ENCODE measurements at places on chromosomes 1 and 21.

- no peak for DNase-seq
These were observed 69.5 kb downstream of the DDX20 start for GRCh38 chr1:111825217-111825616.

DNA sequence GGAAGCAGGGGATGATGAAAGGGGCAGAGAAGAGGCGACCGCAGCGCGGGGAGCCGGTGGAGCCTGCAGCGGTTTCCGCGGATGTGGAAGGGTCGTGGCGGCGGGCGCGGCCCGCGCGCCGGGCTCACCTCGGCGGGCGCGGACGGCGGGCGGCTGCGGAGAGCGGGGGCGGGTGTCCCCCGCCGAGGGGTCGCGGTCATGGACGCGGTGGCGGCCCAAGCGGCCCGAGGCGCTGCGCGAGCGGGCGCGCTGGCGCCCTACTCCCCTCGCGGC is 572 bp downstream of the LPGAT1 start:
- DNase-seq, result no peak

DNA sequence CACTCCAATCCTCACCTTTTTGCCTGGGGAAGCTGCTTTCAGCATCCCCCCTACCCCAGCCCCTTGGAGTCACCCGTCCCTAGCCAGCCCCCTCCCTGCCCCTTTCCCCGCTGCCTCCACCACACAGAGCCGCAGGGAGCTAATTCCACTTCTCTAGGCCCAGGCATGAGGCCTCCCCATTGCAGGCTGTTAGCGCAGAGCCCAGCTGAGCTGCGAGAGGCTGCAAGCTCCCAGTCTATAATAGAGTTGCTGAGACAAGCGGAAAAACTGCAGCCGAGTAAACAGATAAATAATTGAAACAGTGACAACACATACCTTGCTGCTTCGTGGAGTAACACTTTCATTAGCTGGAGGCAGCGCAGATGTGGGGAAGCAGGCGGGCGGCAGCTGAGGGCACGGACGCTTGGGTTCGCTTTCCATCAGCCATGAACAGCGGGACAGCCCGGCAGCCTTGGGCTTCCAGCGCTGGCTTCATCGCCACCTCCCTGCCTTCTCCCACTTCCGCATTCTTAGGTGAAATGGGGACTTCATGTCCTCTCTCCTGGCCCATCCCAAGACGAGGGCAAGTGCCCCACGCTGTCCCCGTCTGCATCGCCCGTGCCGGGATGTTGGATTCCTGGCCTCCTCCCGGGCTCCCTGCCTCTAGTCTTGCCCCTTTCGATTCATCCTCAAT is 183.3 kb downstream of the IGSF21 start:
- DNase-seq, result no peak

DNA sequence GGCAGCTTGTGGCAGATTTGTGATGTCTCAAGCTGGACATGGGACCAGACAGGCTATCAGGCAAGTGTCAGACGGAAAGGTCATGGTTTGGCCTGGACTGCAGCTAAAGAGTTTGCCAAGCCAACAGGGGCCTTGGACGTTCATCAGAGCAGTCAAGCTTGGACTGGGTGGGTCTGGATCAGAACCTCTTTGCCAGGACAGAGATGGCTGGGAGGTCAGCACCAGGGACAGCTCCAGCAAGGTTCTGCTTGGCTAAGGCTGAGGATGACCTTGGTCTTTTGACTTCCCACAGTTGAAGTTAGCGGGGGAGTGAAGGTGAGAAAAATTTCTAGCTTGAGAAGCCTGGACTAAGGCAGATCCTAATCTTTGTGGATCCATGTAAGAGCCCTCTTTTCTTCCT is 68.1 kb downstream of the GRIK3 start:
- DNase-seq, result no peak

- no peak for DNase-seq
These were observed 59.4 kb upstream of the POU2F1 start for GRCh38 chr1:167161242-167161641.
